ENCODE measurements at places on chromosomes 6 and 20.

DNA sequence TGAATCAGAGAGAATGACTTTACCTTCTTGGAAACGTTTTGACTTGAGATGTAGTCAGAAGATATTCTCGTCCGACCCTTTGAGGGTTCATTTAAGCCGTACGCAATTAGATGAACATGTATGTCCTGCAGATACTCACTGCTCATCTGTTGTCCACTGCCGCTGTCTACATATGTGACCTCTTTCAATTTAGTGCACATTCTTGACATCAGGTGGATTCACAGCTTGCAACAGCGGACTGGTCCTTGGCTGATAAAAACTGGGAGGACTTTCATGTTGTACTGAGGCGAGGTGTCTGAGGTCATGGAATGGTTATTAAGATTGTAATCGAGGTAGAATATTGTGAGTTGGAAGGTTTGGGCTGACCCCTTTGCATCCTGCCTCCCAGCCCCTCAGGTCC, 194.2 kb downstream of the JARID2 start:
- no peak for DNase-seq

GRCh38 chr6:3208098-3208774, 19.2 kb downstream of the TUBB2B start:
- DNase-seq: no peak

DNA sequence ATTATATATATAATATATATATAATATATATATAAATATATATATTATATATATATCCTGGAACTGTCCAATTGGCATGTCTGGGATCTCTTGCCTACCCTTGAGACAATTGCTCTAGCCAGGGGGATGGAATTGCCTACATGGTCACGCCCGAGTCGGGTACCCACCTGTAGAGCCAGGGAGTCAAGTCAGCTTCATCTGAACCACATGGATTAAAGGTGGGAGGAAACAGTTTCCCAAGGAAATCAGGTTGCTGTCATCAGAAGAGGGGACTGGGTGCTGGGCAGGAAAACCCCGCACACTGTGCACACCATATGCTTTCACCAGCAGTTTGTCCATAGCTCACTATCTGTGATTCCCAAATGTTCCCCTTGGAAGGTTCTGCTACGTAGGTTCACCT, 252.5 kb upstream of the NOX3 start:
- no peak for DNase-seq

GRCh38 chr6:111603685-111604084, 2.0 kb downstream of the TRAF3IP2 start:
- no peak for DNase-seq

- DNase-seq: no peak
Measured at GRCh38 chr20:46635514-46636136, 15.6 kb downstream of the SLC13A3 start.

DNA sequence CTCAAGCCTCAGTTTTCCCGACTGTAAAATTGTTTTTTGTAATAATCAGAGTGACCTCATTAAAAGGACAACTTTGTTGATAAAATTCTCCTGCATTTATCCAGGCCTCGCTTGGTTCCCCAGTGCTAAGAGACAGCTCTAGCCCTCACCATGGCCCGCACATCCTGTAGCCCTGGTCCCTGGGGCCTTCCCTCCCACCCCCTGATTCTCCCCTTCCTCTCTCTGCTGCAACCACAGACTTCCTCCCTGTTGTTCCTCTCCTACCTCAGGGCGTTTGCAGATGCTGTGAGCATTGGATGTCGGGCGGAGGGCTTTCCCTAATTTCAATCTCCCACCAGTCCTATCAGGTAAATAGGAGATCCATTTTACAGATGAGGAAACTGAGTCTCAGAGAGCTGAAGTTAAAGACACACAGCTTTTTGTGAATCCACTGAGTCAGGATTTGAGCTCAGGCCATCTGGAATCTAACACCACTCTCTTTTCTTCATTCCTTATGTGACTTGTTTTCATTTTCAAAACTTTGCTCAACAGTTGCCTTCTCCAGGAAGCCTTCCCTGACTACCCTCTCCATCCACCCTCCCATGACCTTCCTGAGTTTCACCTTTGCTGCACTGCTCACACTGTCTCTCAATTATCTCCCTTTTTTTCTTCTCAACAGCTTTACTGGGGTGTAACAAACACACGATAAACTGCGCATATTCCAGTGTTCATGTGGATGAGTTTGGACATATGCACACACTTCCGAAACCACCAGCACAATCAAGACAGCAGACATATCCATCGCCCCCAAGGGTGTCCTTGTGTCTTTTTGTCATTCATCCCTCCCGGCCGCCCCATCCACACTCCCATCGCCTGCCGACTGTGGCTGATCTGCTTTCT, 107.1 kb downstream of the CEBPB start:
- no peak for DNase-seq

DNA sequence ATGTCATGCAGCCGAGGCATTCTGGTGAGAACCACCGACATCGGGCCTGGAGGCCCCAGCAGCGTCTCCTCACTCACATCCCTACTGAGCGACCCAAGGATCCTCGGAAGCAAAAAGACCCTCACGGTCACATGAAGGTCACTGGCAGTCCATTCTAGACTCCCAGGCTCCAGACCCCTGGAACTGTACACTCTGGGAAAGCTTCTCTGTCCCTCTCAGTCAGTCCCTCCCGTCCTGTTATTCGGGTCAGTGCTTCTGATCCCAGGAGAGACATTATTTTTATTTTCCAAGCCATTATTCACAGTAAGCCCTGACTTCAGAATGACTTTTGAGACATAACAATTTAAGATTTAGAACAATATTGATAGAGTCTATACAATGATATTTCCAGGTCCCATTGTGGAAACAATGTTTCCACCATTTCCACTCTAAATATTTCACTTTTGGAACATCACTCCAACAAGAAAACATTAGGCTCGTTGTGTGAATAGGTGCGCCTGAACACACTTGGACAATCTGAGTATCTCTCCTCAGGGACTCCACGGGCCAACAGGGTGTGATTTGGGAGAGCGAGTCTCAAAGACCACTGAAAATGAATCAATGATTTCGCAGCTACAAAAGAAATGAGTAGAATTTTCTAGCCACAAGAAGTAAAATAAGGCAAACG, 199.7 kb downstream of the SOD2 start:
- no peak for DNase-seq
